Endodermal cell (in vitro differentiated cells): ENCODE measurements at places on chromosomes 11 and 22.
A peak's percentile ranks its signal among the peaks of the same experiment; 100 is the strongest.

GRCh38 chr11:90601261-90601660, 378.4 kb upstream of the CHORDC1 start:
- no peak for DNase-seq

DNA sequence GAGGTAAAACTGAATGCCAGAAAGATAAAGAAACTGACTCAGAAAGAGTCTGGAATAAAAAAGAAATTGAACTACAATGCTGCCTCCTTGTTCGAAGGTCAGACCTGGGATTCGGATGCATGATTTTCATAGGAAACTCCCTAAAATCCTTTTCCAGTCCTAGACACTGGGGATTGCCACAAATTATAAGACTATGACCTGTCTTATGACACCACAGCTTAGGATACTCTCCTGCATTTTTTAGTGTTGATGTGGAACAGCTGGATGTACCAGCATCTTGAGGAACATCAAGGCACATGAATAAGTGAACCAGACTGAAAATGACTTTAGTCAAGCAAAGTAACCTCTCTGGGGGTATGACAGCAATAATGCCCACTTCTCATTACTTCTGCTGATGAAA, 9.0 kb downstream of the KIRREL3 start:
- DNase-seq: no peak

DNA sequence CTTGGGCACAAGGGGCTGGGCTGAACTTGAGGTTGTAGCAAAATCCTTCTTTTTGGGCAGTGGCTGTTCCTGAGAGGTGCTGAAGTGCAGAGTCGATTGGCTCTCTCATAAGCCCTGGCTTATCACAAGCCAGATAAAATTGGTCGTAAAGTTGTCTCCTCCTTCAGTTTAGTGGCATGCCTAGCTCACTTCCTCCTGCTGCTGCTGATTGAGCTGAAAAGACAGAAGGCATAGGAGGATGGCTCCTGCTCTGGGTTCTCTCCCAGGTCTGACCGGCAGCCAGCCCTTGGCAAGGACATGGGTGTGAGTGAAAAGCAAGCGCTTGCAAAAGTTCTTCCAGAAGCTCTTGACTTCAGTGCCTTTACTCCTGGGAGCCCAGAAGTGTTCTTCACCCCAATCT, 83.9 kb downstream of the LDLRAD3 start:
- DNase-seq: no peak

GRCh38 chr22:43481568-43482317, 69.9 kb downstream of the MPPED1 start:
- DNase-seq: peak; percentile 57

GRCh38 chr11:110125632-110126031, 32.4 kb downstream of the ZC3H12C start:
- DNase-seq: no peak

DNA sequence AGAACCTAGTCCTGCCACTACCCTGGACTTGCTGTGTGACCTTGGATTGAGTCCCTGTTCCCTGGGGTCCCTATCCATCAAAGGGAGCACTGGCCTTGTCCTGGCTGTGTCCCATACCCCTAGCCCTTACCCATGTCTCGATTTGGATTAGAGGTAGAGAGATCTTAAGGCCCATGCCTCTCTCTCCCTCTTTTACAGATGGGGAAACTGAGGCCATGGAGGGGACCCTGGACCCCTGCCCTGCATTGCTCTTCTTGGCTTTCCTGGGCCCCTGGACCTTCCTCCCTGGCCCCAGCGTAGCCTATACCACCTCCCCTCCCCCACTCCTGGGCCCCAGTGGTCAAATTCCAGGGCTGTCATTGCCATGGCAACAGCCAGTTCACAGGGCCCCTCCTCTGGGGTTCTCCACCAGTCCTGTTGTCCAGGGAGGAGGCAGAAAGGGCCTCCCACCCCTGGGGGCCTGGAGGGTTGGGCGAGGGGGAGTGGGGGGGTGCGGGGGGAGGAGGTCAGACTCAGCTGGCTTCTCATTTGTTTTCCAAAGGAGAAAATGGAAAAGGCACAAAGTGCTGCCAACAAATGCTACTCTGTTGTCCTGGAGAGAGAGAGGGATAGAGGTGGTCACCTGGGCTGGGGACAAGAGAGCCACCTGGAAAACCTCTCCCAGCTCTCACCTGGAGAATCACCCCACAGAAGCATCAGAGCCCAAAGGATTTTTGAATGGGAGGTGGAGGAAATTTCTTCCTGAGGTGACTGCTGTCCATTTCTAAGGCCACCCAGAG, 23.3 kb downstream of the ARHGEF17 start:
- DNase-seq: peak; percentile 92

DNA sequence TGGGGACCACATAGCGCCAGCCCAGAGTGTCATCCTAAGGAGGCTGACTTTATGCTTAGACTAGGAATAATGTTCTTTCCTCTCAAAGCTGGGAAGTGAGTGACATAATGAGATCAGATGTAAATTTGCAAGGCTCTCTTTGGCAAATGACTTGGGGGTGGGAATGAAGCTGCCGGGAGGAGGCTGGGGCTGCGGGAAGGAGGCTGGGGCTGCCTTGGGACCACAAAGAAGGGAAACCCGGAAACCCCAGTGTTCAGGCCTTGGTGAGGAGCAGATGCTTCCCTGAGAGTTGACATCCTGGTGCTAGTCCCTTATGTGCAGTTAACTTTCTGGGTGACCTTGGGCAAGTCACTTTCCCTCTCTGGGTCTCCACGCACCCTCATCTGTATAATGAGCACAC, 182.0 kb downstream of the CHST1 start:
- DNase-seq: peak; percentile 26

- DNase-seq: no peak
Measured at GRCh38 chr11:47443028-47443700, 5.8 kb downstream of the RAPSN start.

GRCh38 chr11:75105462-75105925, 8.8 kb upstream of the OR2AT4 start:
- peak; percentile 90 for DNase-seq

- DNase-seq: no peak
Measured at GRCh38 chr11:92332986-92333385, 108.4 kb downstream of the FAT3 start.
